ENCODE measurements at places on chromosomes 1 and 21. TPM values are rescaled to one million over a fixed set of nuclear protein-coding genes. Genes with fewer than 3 reads are reported as not detected.

The FCN3 gene
- total RNA-seq, result 6.0 TPM

The AIM2 gene
- total RNA-seq, result 1.6 TPM

DNA sequence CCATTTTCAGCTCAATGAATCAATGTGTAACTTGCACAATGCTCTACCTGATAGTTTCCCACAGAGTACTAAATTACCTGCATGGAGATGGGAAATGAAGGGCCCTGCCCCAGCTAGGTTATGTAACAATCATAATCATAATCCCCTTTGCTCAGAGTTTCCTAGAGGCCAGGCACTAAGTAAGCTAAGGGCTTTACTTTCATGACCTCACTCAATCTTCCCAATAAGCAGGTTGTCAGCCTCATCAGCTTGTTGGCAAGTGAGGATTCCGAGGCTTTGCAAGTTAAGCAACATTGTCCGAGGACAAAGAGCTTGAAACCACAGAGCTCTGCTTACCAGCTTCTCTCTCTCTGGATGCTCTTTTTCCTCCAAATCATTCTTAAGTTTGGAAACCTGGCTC is 64.1 kb upstream of the NTPCR start:
- no peaks in the 10 kb centered on the region for H3K36me3 ChIP-seq
- DNase-seq, result no peak
- no peak overlapping the region for H3K4me3 ChIP-seq
- no peaks in the 10 kb centered on the region for H3K27me3 ChIP-seq

DNA sequence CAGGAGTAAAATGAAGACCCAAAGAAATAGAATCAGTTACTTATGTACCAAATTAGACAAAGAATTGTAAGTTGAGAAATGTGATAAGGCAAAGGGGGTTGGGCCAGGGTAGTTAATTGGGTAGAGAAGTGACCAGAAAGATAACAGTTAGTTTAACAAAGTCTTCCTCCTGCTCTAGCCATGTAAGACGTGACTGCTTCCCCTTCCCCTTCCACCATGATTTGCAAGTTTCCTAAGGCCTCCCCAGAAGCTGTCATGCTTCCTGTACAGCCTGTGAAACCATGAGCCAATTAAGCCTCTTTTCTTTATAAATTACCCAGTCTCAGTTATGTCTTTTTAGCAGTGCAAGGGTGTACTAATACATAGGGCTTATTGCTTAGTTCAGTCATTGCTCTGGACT is 142.0 kb upstream of the PDE4B start:
- no peak for DNase-seq
- H3K36me3 ChIP-seq, result no peaks in the 10 kb centered on the region
- no peak overlapping the region for H3K27ac ChIP-seq

DNA sequence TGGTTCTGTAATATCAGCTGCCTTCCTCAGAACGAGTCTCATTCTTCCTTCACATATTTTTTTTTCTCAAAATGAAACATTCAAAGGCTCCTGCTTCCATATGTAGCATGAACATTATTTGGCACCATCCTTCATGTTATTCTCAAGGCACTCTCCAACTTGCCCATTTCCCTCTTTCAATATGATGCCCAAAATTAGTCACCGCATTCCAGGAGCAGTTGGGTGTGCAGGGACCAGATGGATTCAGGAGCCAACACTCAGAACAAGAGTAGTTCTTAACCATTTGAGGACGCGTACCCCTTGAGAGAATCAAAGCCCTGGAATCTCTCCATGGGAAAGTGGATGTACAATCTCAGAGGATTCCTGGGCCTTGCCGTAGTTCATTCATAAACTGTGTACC is 50.3 kb downstream of the KCNK1 start:
- no peak overlapping the region for H3K27ac ChIP-seq
- DNase-seq, result no peak
- no peak overlapping the region for H3K4me3 ChIP-seq
- no peaks in the 10 kb centered on the region for H3K36me3 ChIP-seq
- no peaks in the 10 kb centered on the region for H3K27me3 ChIP-seq
- no peaks in the 10 kb centered on the region for H3K4me1 ChIP-seq

DNA sequence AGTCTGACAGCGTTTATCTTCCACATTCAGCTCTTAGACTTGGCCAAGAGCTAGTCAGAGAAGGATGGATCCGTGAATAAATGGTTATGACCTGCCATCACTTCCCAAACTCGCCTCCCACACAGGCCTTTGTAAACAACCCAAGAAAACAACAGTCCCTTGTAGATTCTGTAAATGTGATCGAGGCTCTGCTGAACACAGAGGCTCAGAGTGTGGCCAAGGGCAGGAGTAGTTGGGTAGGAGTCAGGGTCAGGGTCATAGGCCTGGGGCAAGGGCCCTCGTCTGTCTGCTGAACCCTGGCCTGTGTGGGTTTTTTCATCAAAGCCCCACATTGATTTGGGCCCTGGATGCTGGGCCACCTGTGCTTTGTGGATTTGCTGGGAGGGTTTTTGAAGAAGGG is 32.7 kb downstream of the NCMAP start:
- no peak for DNase-seq
- no peaks in the 10 kb centered on the region for H3K4me1 ChIP-seq
- H3K4me3 ChIP-seq, result no peak overlapping the region
- no peaks in the 10 kb centered on the region for H3K27me3 ChIP-seq
- no peaks in the 10 kb centered on the region for H3K36me3 ChIP-seq
- H3K27ac ChIP-seq, result no peak overlapping the region

GRCh38 chr1:237670302-237670701 is 220.4 kb downstream of the ZP4 start:
- H3K4me1 ChIP-seq, result no peaks in the 10 kb centered on the region
- no peaks in the 10 kb centered on the region for H3K27me3 ChIP-seq
- H3K4me3 ChIP-seq, result no peak overlapping the region
- H3K36me3 ChIP-seq, result no peaks in the 10 kb centered on the region
- DNase-seq, result no peak

DNA sequence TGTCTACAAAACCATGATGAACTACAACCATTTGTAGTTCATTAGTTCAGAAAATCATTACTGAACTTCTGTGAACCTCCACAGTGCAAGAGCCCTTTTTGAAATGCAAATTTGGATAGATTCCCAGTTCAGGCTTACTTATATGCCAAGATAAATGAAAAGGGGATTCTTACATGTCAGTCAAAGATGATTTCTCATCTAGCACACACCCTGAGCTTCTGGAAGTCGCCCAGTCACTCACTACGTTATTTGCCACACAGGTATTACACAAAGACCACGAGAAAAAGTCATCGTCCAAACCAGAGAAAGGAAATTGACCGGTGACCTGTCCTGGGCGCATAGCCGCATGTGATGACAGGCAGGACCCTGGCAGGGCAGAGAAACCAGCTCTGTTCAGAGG is 41.8 kb downstream of the ETS2 start:
- no peaks in the 10 kb centered on the region for H3K4me1 ChIP-seq
- no peaks in the 10 kb centered on the region for H3K27me3 ChIP-seq
- H3K27ac ChIP-seq, result no peak overlapping the region
- no peak overlapping the region for H3K4me3 ChIP-seq
- DNase-seq, result no peak

- no peaks in the 10 kb centered on the region for H3K27me3 ChIP-seq
- no peak for DNase-seq
These were observed 31.0 kb downstream of the TENT5C start for GRCh38 chr1:117636637-117637425.

DNA sequence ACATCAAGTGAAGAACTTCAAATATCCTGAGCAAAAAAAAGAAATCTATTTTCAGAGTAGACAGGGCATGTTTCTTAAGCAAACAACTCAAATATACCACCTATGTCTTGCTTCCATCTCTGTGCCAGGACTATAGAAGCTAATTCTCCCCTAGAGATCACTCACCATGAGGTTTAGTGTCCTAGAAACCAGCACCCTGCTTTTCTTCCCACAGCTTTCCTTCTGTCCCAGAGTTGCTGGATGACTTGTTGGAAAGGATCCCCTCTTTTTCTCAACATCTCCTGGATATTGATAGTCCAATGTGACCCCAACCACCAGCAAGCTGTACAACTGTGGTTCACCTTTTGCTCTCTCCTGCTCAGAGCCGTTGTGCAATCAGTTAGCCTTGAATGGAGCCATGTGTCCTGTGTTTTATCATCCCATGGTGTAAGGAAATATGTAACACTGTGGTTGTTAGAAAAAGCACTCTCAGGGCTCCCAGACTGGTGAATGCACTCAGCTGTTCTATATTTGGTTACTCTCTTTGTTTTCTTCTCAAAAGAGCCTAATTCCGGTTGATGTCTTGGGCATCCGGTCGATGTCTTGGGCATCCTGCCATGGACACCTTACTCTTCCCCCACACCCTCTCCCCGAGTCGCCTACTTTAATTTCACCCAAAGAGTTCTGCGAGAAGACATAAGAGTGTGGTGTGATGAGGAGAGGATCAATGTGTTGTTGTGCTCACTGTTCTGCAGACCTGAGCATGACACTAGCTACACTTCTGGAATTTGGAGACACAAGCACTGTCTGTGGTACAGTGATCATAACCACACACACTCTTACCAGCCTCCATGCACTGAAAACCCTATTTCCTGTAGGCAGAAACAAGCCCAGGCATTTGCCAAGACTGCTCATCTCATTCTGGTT is 1.7 kb downstream of the TNFSF4 start:
- no peaks in the 10 kb centered on the region for H3K36me3 ChIP-seq
- no peak for DNase-seq
- peaks cover 4% of the 10 kb centered on the region for H3K4me1 ChIP-seq
- H3K4me3 ChIP-seq, result no peak overlapping the region

DNA sequence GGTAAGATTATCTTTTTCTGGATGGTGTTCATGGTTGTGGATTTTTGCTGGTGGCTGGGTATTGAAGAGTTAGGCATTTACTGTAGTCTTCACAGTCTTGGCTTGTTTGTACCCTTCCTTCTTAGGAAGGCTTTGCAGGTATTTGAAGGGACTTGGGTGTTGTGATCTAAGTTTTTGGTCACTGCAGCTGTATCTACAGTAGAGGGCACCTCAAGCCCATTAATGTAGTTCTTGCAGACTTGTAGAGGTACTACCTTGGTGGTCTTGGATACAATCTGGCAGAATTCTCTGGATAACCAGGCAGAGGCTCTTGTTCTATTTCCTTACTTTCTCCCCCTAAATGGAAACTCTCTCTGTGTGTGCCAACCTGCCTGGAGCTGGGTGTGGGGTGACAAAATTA is 155.8 kb upstream of the BRINP3 start:
- no peak overlapping the region for H3K27ac ChIP-seq
- no peak for DNase-seq
- H3K4me3 ChIP-seq, result no peak overlapping the region
- H3K27me3 ChIP-seq, result no peaks in the 10 kb centered on the region
- H3K4me1 ChIP-seq, result no peaks in the 10 kb centered on the region

DNA sequence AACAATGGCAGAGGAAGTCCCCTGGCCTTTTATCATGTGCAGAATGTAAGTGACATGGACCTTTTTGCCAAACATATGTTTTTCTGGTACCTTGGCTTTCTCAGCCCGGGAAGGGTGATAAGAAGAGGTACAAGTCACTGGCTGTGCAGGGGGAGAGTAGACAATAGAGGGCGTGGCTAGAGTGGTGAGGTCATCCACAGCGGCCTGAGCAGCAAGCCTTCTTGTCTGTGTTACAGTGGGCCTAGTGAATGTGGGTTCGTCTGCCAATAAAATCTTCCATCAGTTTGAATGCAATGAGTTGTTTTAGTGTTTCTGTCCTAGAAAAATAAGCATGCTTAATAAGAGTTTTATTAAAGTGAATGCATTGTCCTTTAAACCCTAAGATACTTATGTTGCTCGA is 59.0 kb upstream of the PGD start:
- no peaks in the 10 kb centered on the region for H3K27me3 ChIP-seq
- DNase-seq, result no peak
- H3K27ac ChIP-seq, result no peak overlapping the region
- no peak overlapping the region for H3K4me3 ChIP-seq
- H3K4me1 ChIP-seq, result no peaks in the 10 kb centered on the region

- H3K4me3 ChIP-seq, result no peak overlapping the region
- no peak overlapping the region for H3K27ac ChIP-seq
- H3K36me3 ChIP-seq, result no peaks in the 10 kb centered on the region
- DNase-seq, result no peak
- H3K4me1 ChIP-seq, result no peaks in the 10 kb centered on the region
These were observed 145.3 kb downstream of the DAB1 start for GRCh38 chr1:57278558-57278957.

GRCh38 chr1:181541458-181541857 is 58.1 kb downstream of the CACNA1E start:
- H3K4me3 ChIP-seq, result no peak overlapping the region
- H3K4me1 ChIP-seq, result no peaks in the 10 kb centered on the region
- H3K27ac ChIP-seq, result no peak overlapping the region
- H3K27me3 ChIP-seq, result peaks cover 14% of the 10 kb centered on the region
- DNase-seq, result no peak

GRCh38 chr1:54311506-54311905 is 94.7 kb downstream of the SSBP3 start:
- peaks cover 5% of the 10 kb centered on the region for H3K4me1 ChIP-seq
- peak overlapping the region; percentile 49 for H3K27ac ChIP-seq
- no peak for DNase-seq
- no peak overlapping the region for H3K4me3 ChIP-seq
- H3K36me3 ChIP-seq, result no peaks in the 10 kb centered on the region
- H3K27me3 ChIP-seq, result no peaks in the 10 kb centered on the region

Data from breast epithelium (tissue), 4 donors.